ENCODE measurements at places on chromosomes 3 and 15.

GRCh38 chr3:69354948-69355347, 30.9 kb downstream of the FRMD4B start:
- no peak for DNase-seq

DNA sequence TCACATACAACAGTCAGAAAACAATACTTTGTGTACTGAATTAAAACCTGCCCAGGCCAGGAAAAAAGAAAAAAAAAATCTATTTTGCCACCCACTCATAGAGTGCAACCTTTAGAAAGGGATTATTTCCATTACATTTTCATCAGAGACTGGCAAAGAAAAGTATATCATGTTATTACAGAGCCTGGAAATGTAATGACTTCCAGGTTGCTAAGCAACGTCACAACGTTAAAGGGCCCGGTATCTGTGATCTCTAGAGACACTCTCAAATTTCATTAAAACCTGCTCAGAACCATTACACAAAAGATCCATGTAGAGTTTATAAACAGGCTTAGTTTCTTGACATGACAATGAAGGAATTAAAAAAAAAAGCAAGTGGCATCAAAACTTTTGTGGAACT, 170.5 kb downstream of the CTNNB1 start:
- DNase-seq: no peak

GRCh38 chr3:14680716-14681115, 5.8 kb downstream of the C3orf20 start:
- DNase-seq: no peak

- DNase-seq: peak; percentile 62
Observed at GRCh38 chr15:68469162-68470048, 37.4 kb upstream of the ITGA11 start.

GRCh38 chr3:64464955-64465354, 222.8 kb downstream of the ADAMTS9 start:
- no peak for DNase-seq

- no peak for DNase-seq
Observed at GRCh38 chr15:58731756-58732535, 17.6 kb downstream of the ADAM10 start.

DNA sequence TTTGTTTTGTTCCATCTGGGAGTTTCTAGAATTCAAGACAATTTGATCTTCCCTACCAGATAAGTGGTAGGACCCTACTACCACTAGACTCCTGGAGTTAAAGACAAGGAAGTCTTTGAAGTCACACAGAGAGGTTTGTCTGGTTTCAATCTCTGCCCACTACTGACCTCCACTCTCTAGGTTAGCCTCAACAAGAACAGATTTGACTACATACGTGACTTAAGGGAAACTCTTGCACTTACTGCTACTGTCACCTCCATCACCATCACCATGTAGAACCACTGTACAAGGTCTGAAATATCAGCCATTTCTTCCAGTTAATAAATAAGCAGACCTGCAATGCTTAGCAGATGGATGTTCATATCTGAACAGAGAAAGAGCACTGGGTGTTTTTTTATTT, 148.3 kb upstream of the ARHGEF26 start:
- no peak for DNase-seq

DNA sequence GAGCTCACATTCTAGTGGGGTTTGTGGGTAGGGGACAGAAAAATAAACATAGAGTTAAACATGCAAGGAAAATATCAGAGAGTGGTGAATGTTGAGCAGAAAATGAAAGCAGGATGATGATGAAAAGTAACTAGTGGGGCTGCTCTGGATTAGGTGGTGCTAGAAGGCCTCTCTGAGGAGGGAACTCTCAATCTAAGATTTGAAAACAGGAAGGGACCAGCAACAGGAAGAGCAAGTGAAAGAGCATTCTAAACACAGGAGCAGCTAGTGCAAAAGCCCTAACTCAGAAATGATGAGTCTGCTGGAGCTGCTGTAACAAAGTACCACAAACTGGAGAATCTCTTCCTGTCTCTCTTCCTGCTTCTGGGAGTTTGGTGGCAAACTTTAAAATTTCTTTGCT, 468.6 kb upstream of the AGTR1 start:
- DNase-seq: no peak

DNA sequence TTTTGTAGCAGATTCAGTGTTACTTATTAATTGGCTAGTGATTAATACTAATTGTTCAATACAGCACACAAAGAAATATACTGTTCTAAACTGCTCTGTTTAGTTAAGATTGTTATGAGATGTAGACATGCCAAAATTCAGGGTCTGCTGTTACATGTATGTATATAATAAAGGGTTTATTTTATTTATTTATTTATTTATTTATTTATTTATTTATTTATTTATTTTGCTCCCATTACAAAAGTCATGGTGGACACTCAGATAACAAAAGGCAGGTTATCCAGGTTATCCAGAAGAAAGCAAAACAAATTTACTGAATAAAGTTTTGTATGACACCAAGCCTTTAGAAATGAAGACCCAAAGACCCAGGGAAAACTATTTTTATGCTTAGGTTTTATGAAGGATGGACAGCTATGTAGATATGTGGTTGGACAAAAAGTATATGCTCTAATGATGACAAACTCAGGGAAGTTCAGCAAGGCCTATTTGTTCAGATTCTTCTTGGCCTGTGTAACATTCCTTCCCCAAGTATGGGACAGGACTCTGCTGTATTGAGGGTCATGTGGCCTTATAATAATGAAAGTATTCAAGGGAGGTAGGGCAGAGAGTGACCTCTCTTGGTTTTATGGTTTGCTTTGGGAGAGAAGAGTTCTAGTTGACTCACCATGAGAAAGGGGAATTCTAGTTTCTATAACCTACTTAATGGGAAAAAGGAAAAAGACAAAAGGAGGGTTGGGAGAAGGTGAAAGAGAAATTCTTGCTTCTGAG, 1056.8 kb downstream of the ROBO2 start:
- DNase-seq: no peak

DNA sequence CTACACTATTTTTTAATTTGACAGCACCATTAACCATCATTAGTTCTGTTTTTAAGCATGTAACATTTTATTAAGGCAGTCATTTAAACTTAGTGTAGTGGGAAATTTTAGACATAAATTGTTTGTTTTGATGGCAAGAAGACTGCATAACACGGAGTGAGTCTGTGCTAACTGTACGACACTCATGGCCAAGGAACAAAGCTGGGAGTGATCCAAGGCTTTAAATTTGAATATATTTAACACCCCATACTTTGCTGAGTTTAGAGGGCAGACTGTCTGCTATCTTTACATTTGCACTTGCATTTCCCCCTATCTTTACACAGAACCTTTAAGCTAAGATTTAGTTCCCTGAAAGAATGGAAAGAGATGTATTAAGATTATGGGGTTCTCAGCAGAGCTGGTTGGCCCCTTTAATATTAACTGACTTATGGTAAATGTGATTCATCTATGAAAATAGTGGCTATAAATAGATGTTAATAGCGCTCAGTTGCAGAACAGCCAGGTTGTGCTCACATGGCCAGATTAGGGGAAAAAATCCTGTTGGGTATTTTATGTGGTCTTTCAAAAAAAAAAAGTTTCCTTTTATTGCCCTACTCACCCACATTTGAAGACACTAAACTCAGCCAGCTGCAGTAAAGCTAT, 120.7 kb downstream of the CMSS1 start:
- no peak for DNase-seq

- no peak for DNase-seq
Observed at GRCh38 chr15:76517910-76518309, 181.3 kb downstream of the ISL2 start.

DNA sequence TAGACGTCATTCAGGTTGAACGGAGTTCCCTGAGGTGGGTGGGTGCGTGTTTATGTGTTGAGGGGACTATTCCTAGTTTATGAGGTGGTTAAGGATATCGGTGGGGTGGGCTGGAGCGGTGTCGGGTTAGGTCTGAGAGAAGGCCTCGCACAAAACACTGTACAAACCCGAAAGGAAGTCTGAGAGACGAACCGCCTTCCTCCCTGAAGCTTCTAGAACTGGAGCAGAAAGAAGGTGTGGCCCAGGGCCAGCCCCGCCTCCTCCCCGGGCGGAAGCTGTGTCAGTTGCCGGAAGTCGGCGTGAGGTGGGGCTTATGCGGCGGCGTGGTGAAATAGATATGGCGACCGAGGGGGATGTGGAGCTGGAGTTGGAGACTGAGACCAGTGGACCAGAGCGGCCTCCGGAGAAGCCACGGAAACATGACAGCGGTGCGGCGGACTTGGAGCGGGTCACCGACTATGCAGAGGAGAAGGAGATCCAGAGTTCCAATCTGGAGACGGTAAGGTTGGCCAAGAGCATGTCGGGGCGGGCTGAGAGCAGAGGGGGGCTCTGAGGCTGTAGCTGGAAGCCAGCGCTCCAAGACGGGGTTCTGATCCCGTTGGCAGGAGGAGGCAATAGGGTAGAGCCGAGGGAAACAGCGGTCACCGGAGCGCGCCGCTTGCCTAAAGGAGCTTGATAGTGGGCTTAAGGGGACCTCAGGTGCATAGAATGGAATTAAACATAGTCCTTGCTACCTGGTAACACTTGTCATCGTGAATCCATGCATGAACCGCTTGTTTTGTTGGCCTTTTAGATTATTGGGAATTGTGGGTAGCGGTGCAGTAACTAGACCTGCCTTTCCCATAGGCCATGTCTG, at the start of gene HYPK:
Gene HYPK (plus strand): TSS at position 314 of the 856 bp plus-strand sequence. CDS start 24 bp downstream, at position 338.
- peak; percentile 98 for DNase-seq

DNA sequence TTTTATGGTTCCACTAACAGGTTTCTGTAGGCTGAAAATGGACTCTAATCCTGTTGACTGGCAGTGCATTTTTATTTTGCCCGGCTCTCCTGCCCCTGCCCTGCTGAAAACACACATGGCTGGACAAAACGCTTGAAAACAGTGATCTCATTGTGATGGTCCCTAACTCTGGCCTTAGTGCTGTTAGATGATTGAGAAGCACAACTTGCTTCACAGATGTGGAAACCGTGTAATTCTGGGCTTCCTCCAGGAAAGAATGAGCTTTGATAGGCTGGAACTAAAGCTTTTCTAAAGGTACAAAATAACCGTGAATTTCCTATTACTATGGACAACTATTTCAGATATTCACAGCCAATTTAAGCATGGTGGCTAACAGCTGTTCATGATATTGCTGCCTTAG, 121.4 kb downstream of the VGLL3 start:
- DNase-seq: no peak

- no peak for DNase-seq
Observed at GRCh38 chr3:100972867-100973266, 20.4 kb downstream of the ABI3BP start.

DNA sequence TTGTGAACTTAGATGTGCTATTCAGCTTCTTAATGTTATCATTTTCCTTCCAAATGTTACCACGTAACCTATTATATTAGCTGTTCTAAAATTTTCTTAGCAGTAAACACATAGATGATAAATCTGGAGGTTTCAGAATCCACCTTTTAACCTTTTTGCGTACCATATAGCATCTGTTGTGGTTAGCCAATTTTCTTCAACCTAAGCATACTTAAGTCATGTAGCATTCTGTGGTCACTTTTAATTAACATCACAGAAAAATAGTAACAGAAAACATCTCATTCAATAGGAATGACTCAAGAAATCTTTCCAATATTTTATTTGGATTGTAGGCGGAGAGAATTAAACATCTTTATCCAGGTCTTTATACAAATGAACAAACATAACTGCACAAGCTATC, 1465.3 kb upstream of the GBE1 start:
- no peak for DNase-seq

DNA sequence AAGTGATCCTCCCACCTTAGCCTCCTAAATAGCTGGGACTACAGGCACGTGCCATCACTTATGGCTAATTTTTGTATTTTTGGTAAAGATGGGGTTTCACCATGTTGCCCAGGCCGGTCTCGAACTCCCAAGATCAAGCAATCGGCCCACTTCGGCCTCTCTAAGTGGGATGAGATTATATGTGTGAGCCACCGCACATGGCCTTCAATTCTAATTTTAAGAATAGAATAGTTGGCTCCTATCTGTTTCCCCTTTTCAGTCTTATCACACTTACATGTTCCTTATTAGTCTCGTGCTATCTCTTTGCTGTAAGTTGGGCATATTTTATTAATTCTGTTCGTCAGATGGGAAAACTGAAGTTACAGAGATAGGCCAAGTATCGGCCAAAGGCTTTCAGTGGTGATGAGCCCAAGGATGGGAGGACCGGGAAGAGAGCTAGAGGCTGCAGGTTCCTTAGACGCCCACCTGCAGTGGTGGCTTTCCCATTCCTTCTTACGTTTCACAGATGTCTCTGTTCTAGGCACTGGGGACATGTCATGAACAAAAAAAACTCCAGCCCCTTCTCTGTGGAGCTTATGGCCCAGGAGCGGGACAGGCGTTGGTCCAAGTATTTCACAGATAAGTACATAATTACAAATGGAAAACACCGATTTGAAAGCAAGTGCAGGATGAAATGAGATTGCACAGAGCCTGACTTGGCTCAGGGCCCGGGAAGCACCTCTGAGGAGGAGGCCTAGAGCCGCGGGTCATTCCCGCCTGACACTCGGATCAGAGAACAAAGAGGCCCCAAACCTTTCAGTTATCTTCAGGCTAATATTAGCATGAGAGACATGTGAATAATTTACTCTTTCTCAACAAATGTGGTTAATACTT, 91.1 kb upstream of the KLF13 start:
- DNase-seq: no peak

- no peak for DNase-seq
Observed at GRCh38 chr15:34102175-34102925, 467 bp downstream of the PGBD4 start.

- DNase-seq: no peak
Observed at GRCh38 chr3:170043506-170043905, 5.7 kb downstream of the GPR160 start.

GRCh38 chr3:174355505-174355904, 503.6 kb upstream of the NAALADL2 start:
- DNase-seq: no peak

GRCh38 chr3:49329186-49329585, 10.7 kb downstream of the USP4 start:
- no peak for DNase-seq

- no peak for DNase-seq
Observed at GRCh38 chr3:159266779-159267178, 464.9 kb downstream of the MFSD1 start.

GRCh38 chr3:84175449-84175848, 783.3 kb upstream of the CADM2 start:
- no peak for DNase-seq

DNA sequence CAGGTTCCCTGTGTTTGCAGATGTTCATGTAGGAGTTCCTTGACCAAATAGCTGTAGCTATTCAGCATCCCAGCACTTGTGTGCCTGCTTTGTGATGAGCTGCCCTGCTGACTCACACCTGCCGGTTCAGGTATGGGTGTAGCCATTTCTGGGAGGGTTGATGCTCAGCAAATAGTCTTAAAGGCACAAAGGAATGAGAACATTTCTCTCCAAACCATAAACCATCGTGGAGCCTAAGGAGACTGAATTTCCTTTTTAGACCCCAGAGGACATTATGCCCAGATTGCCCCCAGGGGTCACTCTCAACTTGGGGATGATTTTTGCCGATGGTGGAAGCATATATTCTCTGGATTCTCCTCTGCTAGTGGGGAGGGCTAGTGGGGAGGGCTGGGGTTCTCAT, 80.6 kb downstream of the ADAMTSL3 start:
- DNase-seq: no peak

GRCh38 chr15:44550256-44550655, 13.3 kb downstream of the EIF3J start:
- DNase-seq: no peak

DNA sequence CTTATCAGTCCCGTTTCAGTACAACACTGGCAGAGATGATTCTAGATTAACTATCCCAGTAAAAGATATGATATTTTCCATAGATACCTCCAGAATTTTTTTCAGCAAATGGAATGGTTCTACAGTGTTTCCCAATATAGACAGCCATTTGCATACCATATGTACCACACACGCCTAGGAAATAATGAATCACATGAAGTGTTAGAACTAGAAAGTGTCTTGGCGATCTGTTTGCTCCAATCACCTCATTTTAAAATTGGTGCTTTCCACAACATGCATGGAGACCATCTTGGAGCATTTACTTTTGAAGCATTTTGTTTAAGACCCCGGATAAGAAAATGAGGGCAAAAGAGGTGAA, 2.0 kb downstream of the C2CD4A start:
- DNase-seq: no peak
